ENCODE measurements at places on chromosomes 16 and 17. TPM values are rescaled to one million over a fixed set of nuclear protein-coding genes. Genes with fewer than 3 reads are reported as not detected.
A peak's percentile ranks its signal among the peaks of the same experiment; 100 is the strongest.

TLCD3B gene
- not detected for total RNA-seq

MT1G gene
- 4.3 TPM for total RNA-seq

SLC5A2 gene
- total RNA-seq = 0.68 TPM

EFNB3 gene
- total RNA-seq = 0.54 TPM

CYGB gene
- total RNA-seq = 19.0 TPM

- no peaks in the 10 kb centered on the region for H3K36me3 ChIP-seq
- no peaks in the 10 kb centered on the region for H3K4me1 ChIP-seq
- no peak overlapping the region for H3K27ac ChIP-seq
- no peak overlapping the region for H3K4me3 ChIP-seq
- no peak for DNase-seq
Observed at GRCh38 chr16:89039756-89040155, 53.9 kb upstream of the ACSF3 start.

DNA sequence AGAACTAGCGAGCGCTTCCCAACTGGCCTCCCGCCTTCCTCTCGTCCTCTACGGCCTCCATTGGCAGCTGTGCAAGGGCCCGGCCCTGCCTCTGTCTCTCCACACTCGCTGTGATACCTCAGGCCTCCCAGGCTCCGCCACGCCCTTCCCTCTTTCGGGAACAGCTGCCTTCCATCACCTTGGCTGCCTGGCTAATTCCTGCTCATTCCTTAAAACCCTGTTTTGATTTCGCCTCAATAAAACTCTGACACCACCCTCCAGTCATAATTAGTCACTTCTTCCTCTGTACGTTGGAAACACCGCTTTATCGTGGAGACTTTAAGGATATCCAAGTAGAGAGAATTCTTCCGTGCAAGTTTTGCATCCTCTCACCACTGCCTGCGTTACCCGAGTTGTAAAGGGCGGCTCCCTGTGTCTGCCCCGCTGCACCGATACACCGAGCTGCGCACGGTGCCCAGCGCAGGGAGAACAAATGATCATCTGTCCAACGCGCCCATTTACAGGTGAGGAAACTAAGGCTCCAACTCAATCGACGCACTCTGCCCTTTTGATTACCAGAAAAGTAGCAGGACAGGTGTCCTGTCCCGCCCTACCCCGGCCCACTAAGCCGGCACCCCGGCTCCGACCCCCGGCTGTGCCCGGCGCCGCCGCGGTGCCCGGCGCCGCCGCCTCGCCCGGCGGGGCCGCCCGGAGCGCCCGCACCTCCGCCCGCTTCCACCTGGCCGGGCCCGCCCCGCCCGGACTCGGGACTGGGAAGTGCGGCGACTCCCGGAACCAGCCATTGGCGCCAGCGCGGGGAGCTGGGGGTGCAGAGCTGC is 139.7 kb downstream of the SEC14L1 start:
- peaks cover 11% of the 10 kb centered on the region for H3K4me1 ChIP-seq
- DNase-seq = peak; percentile 76
- no peaks in the 10 kb centered on the region for H3K27me3 ChIP-seq
- H3K4me3 ChIP-seq = peak overlapping the region; percentile 58
- H3K36me3 ChIP-seq = no peaks in the 10 kb centered on the region
